ENCODE measurements at places on chromosomes 4 and X. TPM values are rescaled to one million over a fixed set of nuclear protein-coding genes. Genes with fewer than 3 reads are reported as not detected.

DNA sequence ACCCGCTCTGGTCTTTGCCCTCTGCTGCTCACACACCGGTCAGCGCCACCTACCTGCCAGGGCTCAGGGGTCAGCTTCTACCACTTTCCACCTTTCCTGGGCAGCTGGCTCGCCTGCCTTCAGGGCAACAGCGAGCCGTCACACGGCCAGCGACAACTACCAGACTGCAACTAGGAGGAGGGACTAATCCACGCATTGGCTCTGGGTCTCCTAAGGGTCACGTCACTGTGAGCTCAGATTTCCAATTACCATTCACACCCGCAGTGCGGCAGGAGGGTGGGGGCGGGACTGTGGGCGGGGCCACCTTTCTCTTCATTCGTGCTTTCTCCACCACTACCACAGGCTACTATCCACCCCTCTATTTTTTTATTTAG lies at the start of gene BEX5:
TSS of gene BEX5 (minus strand) at position 172 of the 374 bp plus-strand sequence. CDS start 1,712 bp downstream, outside the sequence.
- peak; percentile 77 for DNase-seq

GRCh38 chr4:155474758-155475157 lies 98.0 kb upstream of the MAP9 start:
- no peak for DNase-seq

DNA sequence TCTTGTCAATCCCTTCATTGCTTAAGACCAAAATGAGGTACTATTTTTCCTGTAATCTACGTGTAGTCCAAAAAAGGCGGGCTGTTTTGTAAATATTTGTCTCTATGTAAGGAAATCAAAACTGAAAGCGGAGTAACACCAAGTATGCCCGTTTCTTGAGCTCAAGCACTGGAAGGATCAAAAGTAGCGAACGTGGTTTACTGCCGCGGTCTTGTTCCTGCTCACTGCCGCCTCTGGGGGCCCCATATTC lies 71.5 kb downstream of the AFF1 start:
- no peak for DNase-seq

DNA sequence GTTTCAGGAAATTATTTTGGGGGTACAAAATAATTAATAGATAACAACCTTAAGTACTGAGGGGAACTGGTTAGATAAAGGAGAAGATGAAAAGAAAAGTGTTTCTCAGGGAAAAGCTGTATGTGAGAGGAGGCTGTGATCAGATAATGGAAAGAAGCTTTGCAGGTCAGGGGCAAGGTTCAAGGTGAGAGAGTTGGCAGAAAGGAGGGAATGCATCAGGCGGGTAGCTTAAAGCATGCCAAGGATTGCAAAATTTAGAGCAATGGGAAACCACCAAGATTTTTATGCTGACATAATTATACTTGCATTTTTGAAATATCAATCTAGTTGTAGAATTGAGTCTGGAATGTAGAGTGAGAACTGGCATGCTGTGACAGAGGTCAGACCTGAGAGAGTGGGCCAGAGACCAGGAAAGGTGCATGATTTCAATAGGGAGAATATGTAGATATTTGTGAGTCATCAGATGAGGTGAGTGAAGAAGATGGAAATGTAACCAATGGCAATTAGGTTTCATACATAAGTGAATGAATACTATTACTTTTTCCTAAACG lies 508.7 kb downstream of the TRIML1 start:
- DNase-seq, result no peak

DNA sequence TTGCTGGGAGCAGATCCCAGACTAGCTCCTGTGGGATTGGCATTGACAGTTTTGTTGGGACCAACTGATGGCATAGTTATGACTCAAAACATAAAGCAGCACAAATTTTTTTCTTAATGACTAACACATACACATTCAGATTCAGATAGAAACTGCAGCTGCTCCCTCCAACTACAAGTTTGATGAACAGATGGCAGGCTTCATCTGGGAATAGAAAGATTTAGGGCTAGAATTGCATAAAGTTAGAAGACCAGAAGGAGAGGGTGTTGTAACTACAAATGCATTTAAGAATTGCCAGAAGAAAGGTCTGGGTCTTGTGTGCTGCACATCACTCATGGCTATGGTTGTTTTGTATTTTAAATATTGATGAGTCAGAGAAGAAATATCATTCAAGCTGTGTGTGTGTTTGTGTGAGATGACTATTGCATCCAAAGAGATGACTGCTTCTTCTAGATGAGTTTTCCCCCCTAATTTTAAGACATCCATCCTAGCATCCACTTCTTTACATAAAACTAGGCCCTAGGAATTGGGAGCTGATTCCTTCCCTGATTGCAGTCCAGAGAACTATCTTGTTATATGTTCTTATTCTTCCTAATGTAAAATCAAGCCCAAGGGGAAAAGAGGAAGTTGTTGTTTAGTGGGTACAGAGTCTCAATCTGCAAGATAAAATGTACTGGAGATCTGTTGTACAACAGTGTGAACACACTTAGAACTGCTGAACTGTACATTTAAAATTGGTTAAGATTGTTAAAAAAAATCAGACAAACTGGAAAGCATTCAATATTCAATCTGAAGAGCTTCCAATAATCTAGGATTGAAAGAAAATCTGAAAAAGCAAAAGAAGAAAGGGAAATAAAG lies 175.1 kb downstream of the PARM1 start:
- DNase-seq, result no peak

DNA sequence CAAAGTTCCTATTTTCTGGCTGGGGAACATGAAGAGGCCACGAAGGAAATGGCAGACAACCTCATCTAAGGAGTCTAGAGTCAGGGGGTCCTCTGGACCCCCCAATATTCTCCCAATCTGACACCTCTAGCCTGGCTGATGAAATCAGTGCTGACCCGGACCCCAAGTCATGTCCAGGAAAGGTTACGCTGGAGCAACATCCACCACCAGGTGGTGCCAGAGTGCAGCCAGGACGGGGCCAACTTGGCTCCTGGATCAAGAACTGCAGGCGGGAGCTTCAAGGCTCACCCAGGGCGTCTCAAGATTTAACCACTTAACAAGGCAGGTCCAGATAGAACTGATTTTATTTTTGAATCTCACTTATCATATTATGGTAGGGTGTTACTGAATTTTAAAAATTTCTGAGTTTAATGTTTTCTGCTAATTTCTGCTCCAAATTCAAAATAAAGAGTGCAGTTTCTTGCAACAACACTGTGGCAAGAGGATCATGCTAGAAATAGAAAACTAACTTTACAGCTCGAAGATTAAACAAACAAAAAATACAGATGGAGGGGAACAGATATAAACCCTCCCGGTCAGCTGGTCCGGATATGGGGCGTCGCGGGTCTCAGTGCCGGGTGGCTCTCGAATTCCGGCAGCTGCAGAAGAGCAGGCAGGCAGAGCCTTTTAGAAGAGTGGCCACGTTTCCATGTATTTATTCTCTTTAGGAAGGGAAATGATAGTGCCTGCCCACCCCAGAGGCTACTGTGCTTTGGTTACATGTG lies 135.5 kb downstream of the AFAP1 start:
- peak; percentile 90 for DNase-seq

CT45A5 gene
- not detected for total RNA-seq

- DNase-seq, result no peak
Measured at GRCh38 chr4:70299643-70300042, 35.1 kb upstream of the CABS1 start.

DNA sequence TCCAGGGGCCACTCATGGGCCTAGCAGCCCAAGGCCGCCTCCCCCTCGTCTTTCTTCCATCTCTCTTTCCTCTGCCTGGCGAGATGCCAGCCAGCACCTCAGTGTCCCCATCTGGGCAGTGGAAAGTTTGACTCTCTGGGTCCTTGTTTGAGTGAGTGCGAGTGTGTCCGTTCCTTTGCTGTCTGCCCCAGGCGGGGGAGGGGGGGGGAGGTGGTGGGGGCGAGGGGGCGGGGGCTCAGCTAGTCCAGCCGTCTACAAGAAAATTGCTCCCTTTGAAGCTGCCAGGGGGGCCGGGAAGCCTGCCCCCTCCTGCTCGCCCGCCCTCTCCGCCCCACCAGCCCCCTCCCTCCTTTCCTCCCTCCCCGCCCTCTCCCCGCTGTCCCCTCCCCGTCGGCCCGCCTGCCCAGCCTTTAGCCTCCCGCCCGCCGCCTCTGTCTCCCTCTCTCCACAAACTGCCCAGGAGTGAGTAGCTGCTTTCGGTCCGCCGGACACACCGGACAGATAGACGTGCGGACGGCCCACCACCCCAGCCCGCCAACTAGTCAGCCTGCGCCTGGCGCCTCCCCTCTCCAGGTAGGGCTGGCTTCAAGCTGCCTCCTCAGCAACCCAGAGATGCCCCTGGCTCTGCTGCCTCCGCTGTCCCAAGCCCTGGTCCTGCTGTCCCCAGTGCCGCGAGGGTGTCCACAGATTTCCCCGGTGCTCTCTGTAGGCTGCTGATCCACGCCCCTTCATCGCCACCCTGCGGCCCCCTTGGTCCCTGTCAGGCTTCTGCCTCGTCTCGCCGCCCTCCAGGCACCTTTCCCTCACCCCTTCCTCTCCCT lies at the start of gene BGN:
TSS of gene BGN (plus strand) at position 440 of the 821 bp plus-strand sequence. CDS start 9,652 bp downstream, outside the sequence.
- peak; percentile 15 for DNase-seq

OTC gene
- not detected for total RNA-seq

DNA sequence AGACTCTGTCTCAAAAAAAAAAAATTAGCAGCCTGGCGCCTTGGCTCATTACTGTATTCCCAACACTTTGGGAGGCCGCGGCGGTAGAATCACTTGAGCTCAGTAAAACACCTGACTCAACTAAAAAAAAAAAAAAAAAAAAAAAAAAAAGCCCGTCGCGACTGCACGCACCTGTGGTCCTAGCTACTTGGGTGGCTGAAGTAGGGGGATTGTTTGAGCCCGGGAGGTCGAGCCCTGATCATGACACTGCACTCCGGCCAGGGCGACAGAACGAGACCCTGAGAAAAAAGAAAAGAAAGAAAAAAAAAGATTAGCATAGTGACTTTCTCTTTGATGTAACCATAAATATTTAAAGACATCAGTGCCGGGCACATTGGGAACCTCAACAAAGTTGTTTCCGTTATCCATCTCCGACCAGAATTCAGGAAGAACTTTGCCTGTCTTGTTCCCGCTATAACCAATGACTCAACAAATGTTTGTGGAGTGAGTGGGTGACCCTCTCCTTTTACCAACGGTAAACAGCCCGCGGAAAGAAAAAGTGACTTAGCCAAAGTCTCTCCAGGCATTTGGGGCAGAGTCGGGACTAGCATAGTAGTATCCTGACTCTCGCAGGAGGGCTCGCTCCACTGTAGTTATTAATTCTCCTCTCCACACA lies 553 bp upstream of the MED28 start:
- peak; percentile 23 for DNase-seq

- no peak for DNase-seq
Measured at GRCh38 chrX:9555354-9555753, 90.5 kb downstream of the TBL1X start.

RASGEF1B gene
- total RNA-seq, result 4.6 TPM

GRCh38 chr4:41111791-41112190 lies 102.6 kb downstream of the APBB2 start:
- no peak for DNase-seq

ITM2A gene
- 98.1 TPM for total RNA-seq

ODAPH gene
- total RNA-seq, result not detected
